ENCODE measurements at places on chromosomes 13 and 19.

DNA sequence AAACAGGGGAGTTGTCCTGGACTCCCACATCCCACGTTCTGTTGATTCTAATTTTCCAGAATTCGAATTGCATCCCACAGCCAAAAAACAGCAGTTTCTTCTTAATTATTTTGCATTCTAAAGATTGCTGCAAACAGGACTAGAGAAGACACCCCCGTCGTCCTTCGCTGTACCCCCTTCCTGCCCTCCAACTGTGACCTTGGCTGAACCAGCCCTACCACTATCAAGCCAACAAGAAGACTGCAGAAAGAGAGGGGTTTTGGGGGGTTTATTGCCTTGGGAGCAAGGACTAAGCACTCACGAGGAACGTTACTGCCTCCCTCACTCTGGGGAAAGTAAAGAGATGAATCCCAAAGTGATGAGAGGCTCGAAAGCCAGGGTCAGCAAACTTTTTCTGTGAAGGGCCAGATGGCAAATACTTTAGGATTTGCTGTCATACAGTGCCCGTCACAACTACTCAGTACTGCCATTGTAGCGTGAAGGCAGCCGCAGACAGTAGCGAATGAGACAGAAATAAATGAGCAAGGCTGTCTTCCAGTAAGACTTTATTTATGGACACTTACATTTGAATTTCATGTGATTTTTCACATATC, 32.5 kb upstream of the KATNAL1 start:
- DNase-seq = no peak

DNA sequence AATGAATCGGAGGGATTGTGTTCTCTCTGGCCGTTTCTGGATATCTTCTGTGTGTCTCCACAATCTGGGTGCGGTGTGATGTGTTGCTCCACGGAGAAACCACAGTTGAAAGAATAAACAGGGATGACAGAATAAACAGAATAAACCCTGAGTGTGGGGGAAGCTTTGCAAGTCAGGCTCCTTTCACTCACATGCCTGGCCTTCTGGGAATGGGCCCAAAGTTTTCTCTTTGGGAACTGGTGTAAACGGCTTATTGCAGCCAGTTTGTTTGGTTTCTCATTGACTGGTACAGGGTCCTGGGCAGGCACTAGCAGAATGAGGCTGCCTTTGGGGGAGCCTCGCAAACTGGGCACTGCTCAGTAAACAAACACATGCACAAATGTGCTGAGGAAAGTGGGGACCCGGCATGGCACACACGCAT, 324.7 kb downstream of the DLEU7 start:
- no peak for DNase-seq

GRCh38 chr13:111115061-111115964, at the start of gene ARHGEF7:
ARHGEF7 (plus strand) TSS chr13:111115310; CDS start chr13:111115527, 217 bp downstream.
- DNase-seq = no peak

DNA sequence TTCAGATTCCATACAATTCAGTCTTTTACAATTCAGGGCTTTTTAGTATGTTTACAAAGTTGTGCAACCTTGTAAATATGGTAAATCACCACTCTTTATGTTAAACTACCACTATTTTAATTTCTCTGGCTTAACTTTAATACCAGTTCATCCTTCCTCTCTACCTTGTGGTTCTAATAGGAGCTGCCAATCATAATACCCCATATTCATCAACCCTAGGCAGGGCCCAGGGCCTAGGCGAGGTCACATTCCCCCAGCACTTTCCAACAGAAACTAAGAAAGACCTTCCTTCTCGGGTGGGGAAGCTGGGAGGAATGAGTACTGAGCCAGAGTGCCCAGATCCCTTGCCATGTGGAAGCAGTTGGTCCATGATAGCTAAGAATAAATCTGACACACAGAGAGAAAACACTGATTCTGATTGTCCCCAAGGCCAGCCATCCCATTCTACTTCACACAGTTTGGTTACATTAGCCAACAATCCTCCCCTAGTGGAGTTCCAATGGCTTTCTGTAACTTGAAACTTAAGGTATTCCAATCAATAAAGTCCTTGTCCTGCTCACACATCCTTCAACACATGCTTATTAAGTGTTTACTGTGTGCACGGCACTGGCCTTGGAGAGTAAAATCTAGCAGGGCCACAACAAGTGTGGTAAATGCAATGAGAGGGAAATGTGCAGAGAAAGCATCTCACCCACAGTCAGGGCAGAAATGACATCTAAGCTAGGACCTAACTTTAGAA, 76.8 kb downstream of the NUFIP1 start:
- no peak for DNase-seq

- DNase-seq = peak; percentile 6
Observed at GRCh38 chr13:25329706-25330105, 28.3 kb downstream of the NUP58 start.
